Stimulated activated naive B cell treated with anti-CD40 and anti-IgM and Interleukin-4, amounts not matched to agents 10 μg/mL and 1 μg/mL and 100 μg/mL, for 72 hours (primary cell): ENCODE measurements at places on chromosomes 4 and X.

DNA sequence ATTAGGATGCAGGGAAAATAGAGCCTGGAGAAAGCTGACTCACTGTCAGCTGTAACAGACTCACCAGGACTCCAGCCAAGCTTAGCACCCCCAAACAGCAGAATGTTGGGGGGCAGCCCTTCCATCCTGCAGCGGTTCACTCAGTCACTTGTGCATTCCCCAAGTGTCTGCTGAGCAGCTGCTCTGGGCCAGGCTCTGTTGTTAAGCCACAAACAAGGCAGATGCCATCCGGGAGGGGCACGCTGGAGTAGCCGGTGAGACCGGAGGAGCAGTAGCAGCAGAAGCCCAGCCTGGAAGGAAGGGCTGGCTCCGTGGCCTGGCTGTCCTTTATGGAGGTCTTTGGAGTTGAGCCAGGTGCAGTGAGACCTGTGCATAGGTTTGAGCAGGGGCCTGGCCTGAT lies 22.0 kb downstream of the CCNQ start:
- no peak for DNase-seq

DNA sequence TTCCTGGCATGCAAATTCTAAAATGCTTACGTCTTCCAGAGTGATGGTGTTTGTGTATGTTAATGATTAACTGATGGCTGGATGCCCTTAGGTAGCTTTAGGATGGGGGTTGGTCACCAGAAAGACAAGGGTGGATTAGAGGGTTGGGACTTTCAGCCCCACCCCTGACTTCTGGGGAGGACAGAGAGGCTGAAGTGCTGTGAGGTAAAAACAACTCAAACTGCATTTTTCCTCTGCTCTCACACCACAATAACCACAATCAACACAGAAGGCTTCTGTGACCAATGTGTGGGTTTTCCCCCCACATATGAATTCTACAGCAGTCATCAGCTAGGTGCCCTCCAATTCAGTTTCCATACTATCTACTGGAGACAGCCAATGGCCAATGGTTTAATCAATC lies 18.7 kb upstream of the DDIT4L start:
- peak; percentile 30 for DNase-seq

DNA sequence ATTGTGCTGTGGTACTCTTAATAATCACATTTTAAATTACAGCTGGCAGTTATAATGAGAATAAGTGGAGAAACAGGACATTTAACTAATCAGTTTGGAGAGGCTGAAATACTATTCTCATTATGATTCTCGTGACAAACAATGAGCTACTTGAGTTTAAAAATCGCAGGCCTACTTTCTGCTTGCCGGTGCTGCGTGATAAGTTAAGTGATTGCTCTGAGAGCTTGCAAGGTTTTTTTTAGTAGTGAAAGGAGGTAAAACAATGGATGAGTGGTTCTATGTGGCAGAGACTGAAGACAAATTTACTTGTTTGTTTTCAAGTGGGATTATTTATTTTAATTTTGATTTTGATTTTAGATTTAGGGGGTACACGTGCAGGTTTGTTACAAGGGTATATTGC lies 114.0 kb downstream of the RAPGEF2 start:
- DNase-seq, result no peak

- no peak for DNase-seq
These were observed 22.8 kb upstream of the ARHGAP24 start for GRCh38 chr4:85452058-85452731.

DNA sequence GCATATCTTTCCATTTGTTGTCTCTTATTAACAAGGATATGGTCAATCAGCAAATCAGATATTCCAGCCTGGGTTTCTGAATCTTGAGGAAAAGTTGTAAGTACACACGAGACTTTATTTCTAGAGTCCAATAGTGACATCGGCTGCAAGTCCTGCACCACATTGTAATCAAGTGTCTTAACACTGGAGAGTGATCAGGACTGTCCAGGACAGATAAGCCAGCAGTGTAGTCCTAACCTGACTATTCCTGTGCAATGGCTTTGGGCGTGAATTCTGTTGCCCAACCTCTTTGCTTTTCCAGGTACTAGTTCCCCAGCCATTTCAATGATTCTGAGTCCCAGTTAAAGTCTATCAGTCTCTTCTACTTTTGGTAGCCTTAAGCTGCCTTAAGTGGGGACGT lies 395.0 kb downstream of the PCDH10 start:
- DNase-seq, result no peak

DNA sequence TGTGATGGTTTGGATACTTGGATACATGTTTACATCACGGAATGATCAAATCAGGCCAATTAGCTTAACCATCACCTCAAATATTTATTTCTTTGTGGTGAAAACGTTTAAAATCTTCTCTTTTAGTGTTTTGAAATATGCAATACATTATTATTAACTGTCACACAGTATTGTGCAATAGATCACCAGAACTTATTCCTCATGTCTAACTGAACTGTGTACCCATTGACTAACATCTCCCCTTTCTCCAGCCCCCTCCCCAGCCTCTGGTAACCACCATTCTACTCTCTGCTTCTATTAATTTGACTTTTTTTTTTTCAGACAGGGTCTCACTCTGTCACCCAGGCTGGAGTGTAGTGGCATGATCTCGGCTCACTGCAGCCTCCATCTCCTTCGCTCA lies 471.9 kb downstream of the BCOR start:
- DNase-seq, result no peak

- no peak for DNase-seq
These were observed 632.3 kb downstream of the PDHA2 start for GRCh38 chr4:96471956-96472867.

GRCh38 chr4:19677211-19677610 lies 574.5 kb upstream of the SLIT2 start:
- no peak for DNase-seq

DNA sequence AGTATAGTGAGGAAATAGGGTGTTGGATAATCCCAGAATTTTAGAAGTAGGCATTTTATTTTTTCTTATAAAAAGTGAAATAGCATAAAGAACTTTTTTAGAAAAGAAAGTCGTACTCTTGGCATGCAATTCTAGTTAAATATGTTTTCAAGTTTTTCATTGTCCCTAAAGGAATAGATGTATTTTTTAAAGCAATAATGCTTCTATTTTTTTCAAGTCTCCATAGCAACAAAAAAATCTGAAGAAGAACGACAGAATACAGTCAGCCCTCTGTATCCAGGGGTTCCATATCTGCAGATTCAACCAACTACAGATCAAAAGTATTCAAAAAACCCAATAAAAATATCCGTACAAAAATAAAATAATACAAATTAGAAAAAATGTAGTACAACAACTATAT lies 538.2 kb downstream of the GLUD2 start:
- DNase-seq, result no peak

- DNase-seq, result no peak
These were observed 18.4 kb upstream of the ZNF41 start for GRCh38 chrX:47501226-47502074.

DNA sequence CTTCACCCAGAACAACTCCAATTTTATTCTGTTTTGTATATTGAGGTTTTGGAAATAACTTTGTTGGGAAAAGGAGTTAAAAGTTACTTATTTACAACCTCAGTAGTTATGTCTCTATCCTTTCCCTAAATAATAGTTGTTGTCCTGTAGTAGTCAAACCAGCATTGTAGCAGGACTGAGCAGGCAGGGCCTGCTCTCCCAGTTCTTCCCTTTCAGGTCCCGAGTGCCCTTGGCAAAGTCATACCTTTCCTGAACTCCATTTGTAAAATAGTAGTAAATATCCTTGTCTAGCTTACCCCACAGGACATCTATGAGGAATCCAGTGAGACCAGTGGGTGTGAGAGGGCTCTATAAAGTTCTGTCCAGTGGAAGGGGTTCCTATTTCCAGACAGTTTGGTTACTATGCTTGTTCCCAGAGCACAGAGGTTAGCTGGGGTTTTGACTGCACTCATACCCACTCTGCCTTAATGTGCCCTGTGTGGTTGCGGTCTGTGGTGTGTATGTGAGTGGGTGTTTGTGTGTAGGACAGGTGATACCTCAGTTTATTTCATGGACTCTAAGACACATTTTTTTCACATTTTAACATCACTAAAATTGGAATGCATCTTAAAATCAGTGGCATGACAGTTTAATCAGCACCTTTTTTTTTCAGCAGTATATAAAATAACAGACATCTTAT lies 136.3 kb downstream of the AMMECR1 start:
- DNase-seq, result no peak

GRCh38 chrX:136496764-136497555 lies 432 bp upstream of the HTATSF1 start:
- DNase-seq, result peak; percentile 80

GRCh38 chr4:161466316-161466715 lies 697.5 kb downstream of the FSTL5 start:
- no peak for DNase-seq

- DNase-seq, result no peak
These were observed 43.7 kb downstream of the ADD1 start for GRCh38 chr4:2887343-2887742.

- DNase-seq, result no peak
These were observed 61.6 kb upstream of the PRPS1 start for GRCh38 chrX:107566604-107567262.

DNA sequence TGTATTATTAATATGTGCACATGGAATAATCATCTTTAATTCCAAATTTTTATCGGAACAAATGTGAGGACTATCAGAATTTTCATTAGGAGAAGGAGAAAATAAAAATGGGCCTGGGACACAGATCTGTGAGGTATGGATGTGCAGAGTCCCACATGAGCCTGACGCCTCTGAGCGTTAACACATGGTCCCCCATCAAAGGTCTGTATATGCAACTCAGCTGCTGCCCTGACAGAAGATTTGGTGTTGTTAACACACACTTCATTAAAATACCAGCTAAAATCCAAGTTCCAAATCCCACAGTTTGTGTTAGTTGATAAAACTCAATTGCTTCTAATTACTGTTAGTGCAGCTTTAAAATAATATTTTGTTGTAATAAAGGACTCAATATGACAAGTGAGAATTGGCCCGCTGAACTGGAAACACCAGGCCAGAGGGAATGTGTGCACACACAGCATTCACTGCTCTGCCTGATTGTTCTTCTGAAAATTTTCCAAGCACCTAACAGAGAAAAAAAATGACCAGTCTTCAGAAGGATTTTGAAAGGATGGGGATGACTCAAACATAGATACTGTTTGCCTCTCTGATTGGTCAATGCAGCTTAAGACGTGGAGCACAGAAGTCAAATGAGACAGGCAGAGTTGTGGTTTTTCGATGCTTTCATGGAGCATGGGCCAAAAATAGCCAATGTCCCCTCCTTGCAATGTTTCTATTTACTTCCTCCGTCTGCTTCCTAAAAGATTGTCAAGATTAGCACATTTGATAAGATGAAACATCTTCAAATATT lies 266.6 kb downstream of the NKX6-1 start:
- DNase-seq, result no peak

DNA sequence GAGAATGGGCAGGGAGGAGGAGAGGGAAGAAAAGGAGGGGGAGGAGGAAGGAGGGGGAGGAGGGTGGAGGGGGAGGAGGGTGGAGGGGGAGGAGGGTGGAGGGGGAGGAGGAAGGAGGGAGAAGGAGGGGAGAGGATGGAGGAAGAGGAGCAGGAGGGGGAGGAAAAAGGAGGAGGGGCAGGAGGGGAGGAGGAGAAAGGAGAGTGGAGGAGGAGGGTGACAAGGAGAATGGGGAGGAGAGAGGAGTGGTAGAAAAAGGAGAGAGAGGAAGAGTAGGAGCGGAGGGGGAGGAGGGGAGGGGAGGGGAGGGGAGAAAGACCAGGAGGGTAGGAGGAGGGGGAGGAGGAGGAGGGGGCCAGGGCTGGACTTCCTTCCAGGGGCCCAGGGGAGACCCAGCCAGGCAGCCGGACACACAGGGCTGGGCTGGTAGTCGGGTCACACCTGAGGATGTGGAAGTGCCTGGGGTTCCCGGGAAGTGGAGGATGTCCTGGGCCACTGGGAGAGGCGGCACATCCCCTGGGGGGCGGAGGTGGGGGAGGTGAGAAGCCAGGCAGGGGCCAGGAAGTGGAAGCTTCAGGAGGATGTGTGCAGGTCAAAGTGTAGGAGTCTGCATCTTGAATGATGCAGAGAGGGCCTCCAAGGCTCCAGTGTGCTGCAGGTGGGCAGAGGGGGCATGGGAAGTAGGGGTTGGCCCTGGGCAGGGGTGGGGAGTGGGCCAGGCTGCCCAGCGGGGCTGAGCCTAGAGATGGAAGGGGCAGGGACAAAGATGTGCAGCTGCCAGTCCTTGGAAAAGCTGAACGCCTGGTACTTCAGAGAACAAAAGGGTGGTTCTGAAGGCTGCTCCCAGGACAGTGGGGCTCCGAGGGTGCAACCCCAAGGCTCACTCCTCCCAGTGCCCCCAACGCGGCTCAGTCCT lies 18.8 kb downstream of the IL3RA start:
- no peak for DNase-seq

- DNase-seq, result no peak
These were observed 5.7 kb downstream of the FGFR3 start for GRCh38 chr4:1798580-1799386.

DNA sequence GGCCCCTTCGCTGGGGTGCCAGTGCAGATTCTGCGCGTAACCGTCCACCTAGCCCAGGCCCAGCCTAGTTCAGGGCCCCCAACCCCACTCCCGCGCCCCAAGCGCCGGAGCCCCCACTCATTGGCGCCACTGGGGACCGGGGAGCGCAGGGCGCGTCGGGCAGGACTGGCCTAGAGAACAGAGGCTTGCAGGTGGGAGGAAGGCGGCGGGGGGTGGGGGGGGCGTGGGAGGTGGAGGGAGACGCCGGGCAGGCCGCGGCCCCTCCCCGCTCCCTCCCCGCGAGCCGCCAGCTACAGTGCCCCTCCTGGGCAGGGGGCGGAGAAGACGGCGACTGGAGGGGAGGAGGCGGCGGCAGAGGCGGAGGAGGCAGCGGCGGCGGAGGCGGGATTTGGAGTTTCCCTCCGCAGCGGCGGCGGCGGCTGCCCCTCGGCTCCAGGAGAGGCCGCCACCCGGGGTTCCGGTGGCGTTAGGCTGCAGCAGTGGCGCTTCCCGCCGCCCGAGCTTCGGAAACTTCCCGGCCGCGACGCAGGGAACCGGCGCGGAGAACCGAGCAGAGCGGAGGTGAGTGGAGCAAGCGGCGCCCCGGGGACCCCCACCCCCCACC lies 4.8 kb upstream of the DUSP9 start:
- DNase-seq, result no peak

GRCh38 chr4:11496351-11496829 lies 67.7 kb upstream of the HS3ST1 start:
- no peak for DNase-seq

GRCh38 chr4:7511525-7511924 lies 76.8 kb upstream of the PSAPL1 start:
- DNase-seq, result no peak

GRCh38 chrX:38856670-38857265 lies 55.5 kb downstream of the MID1IP1 start:
- DNase-seq, result no peak

GRCh38 chr4:148079961-148080360 lies 348.1 kb downstream of the ARHGAP10 start:
- no peak for DNase-seq

GRCh38 chr4:3468154-3468553 lies 5.0 kb downstream of the DOK7 start:
- DNase-seq, result no peak

DNA sequence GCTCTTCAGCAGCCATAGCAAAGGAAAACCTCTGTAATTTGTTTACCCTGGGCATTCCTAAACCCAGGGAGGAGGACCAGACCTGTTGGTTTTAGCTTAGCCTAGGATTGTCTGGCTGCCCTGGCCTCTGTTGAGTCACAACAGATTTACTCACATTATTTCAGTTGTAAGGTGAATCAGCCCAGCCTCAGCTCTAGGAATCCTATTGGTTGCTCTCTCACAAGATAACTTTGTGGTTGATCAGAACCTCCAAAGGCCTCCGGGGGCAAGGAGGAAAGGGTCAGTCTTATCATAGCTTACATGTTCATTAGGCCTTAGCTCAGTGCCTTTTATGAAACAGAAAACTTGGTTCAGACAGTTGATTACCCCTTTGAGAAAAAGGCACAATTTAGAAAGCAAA lies 41.0 kb downstream of the PDK3 start:
- DNase-seq, result no peak
